Stimulated activated CD4-positive, alpha-beta T cell treated with anti-CD3 and anti-CD28 coated beads, Interleukin-15, amount 100 ng/mL, for 1 hour (primary cell): ENCODE measurements at places on chromosomes 13 and 19.

GRCh38 chr13:92444244-92444643 is 782.4 kb upstream of the GPC6 start:
- no peak for DNase-seq

DNA sequence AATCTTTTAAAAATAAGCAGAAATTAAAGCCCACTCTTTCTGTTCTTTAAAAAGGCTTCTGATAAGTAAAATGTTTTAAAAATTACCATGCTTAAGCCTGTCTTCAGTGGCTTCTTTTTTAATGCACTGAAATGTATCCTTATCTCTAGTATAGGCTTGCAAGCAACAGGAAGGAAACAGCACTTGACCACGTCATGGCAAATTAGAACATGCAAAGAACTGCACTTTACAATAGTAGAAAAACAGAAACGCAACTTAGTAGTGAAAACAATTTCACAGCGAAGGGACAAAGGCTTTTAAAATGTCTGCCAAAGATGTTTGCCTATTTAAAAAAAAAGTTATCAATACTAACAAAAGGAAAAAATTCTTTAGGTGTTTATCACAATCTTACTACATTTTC is 36.3 kb downstream of the ELF1 start:
- peak; percentile 23 for DNase-seq

GRCh38 chr13:110092831-110093247 is 214.1 kb downstream of the COL4A1 start:
- no peak for DNase-seq

DNA sequence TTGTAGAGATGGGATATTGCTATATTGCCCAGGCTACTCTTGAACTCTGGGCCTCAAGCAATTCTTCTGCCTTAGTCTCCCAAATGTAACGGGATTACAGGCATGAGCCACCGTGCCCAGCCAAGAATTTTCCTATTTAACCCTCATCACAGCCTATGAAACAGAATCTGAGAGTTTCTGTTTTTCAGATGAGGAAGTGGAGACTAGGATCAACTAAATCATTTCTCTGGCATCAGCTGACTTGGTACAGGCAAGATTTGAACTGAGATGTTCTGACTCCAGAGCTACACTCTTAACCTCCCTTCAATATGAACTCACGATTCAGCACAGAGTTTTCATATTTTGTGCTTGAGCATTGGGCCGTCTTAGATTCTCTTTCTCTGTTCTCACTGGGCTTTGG is 8.1 kb downstream of the ZNF460 start:
- DNase-seq: no peak

DNA sequence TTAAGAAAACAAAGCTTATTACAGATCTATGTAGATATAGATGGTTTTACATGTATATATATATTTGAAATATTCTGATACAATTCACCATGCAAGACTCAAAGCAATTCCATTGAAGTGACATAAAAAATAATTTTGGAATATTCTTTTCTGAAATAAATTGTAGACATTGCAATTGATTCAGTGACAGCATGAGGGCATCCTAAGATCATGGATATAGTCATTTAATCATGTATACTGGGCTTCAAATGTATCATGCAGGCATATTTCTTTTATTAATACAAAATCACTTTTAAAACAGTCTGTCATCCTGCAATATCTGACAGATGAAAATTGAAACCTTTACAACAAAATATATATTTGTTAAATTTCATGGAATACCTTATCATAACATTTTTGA is 286.7 kb upstream of the SLITRK6 start:
- DNase-seq: no peak

DNA sequence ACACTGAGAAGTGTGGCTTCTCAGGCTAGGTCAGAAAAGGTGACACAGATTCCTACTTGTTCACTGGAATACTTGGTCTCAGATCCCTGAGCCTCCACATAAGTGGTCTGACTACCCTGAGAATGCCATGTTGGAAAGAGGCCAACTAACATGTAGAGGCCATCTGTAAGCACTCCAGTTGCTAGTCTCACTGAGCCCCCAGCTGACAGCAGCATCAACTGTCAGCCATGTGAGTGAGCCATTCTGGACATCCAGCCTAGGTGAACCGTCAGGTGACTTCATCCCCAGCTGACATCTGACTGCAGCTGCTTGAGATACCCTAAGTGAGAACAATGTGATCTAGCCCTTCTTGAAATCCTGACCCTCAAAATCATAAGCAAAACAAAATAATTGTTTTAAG is 18.1 kb upstream of the ARL11 start:
- DNase-seq: no peak

DNA sequence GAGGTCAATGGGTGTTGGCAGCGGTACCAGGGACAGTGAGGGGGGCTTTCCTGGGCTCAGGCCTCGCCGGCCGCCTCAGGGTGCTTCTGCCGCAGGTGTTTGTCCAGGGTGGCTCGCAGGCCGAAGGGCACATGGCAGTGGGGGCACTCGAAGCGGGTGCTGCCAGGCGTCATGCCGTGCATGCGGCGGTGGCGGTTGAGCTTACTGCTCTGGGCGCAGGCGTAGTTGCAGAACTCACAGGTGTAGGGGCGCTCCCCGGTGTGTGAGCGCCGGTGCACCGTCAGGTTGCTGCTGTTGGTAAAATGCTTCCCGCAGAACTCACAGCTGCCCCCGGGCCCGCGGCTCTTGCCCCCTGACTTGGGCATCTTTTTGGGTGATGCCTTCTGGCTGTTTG is 4.7 kb downstream of the ZNF296 start:
- DNase-seq: no peak
